ENCODE measurements at places on chromosomes 5 and 9. TPM values are rescaled to one million over a fixed set of nuclear protein-coding genes. Genes with fewer than 3 reads are reported as not detected.

The HMMR gene
- total RNA-seq: 36.9 TPM

The ZDHHC12 gene
- total RNA-seq: 49.2 TPM

The FUBP3 gene
- 85.4 TPM for total RNA-seq

The CMYA5 gene
- total RNA-seq: 1.6 TPM

The FOXD4 gene
- 0.47 TPM for total RNA-seq

The PWWP2A gene
- 52.6 TPM for total RNA-seq

The SOHLH1 gene
- not detected for total RNA-seq

The PLAC8L1 gene
- not detected for total RNA-seq

The OR1Q1 gene
- total RNA-seq: not detected

The TAF1L gene
- not detected for total RNA-seq

The AK8 gene
- total RNA-seq: 2.6 TPM

The PCDHGA5 gene
- 0.51 TPM for total RNA-seq

The HSPA9 gene
- total RNA-seq: 112 TPM

The IFNA13 gene
- total RNA-seq: not detected

The ACER2 gene
- 2.6 TPM for total RNA-seq

The GAPVD1 gene
- 44.4 TPM for total RNA-seq

The PDCD1LG2 gene
- not detected for total RNA-seq

The ZNF366 gene
- total RNA-seq: not detected

The TNFSF8 gene
- total RNA-seq: not detected

The SLC36A2 gene
- total RNA-seq: not detected
